Vagina (tissue), 2 donors: ENCODE measurements at places on chromosomes 7 and 10.

GRCh38 chr10:43190775-43191174 is 52.5 kb downstream of the CSGALNACT2 start:
- H3K4me1 ChIP-seq: no peaks in the 10 kb centered on the region
- no peak overlapping the region for H3K27ac ChIP-seq
- no peak for DNase-seq
- H3K36me3 ChIP-seq: no peaks in the 10 kb centered on the region

GRCh38 chr7:159114096-159114495 is 30.6 kb downstream of the VIPR2 start:
- DNase-seq: no peak
- H3K27ac ChIP-seq: no peak overlapping the region
- no peaks in the 10 kb centered on the region for H3K36me3 ChIP-seq
- peaks cover 18% of the 10 kb centered on the region for H3K4me1 ChIP-seq
- no peaks in the 10 kb centered on the region for H3K27me3 ChIP-seq

GRCh38 chr10:117710181-117710798 is 167.7 kb downstream of the EMX2 start:
- H3K36me3 ChIP-seq: no peaks in the 10 kb centered on the region
- H3K4me1 ChIP-seq: no peaks in the 10 kb centered on the region
- no peaks in the 10 kb centered on the region for H3K27me3 ChIP-seq
- DNase-seq: no peak
- H3K4me3 ChIP-seq: no peak overlapping the region

DNA sequence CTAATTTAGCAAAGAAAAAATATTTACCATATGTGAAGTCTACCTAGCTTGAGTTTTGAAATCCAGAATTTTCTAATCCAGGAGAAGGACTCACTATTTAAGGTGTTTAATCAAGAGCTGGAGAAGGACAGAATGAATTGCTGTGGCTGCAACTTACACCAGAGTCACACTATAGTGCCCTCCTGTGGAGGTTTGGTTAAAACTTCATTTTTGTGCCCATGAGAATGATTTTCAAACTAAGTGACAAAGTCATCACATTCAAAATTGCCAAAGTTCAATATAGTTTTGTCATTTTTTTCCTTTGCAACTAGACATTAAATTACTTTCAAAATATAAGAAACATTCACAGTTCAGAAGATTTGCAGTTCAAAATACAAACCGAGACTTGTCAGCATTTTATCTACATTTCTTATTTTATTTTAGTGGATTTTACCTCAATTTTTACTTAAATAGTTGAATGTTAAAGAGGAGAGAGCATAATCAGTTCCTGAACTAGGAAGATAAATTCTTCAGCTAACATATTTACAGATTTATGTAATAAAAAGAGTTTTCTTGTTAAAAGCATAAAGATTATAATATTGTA is 70.7 kb downstream of the CABCOCO1 start:
- H3K36me3 ChIP-seq: no peaks in the 10 kb centered on the region
- H3K4me3 ChIP-seq: no peak overlapping the region
- no peak for DNase-seq
- H3K27me3 ChIP-seq: no peaks in the 10 kb centered on the region

- peak overlapping the region; percentile 45 for H3K4me3 ChIP-seq
- DNase-seq: no peak
- H3K4me1 ChIP-seq: peaks cover 97% of the 10 kb centered on the region
- peak overlapping the region; percentile 85 for H3K27ac ChIP-seq
- no peaks in the 10 kb centered on the region for H3K27me3 ChIP-seq
These were observed 207.6 kb upstream of the KLF14 start for GRCh38 chr7:130941322-130942210.

DNA sequence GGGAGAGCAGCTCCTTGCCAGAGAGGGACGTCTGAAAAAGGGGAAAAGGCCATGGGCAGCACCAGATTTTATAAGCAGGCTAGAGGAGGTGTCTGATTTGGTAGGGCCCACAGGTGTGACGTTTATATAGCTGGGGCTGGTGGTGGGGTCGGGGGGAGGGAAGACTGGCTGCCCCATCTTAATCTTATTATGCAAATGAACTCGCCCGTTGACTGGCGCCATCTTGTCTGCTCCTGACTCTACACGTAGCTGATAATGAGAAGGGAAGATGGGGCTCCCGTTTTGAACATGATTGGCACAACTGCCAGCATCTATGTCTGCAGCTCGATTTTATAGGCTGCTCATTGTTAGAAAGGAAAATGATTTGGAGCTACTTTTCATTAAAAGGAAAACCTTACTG is 28.6 kb upstream of the CADPS2 start:
- no peaks in the 10 kb centered on the region for H3K36me3 ChIP-seq
- no peak overlapping the region for H3K27ac ChIP-seq
- H3K27me3 ChIP-seq: no peaks in the 10 kb centered on the region
- no peak for DNase-seq

GRCh38 chr7:23467806-23468525 is 2.3 kb downstream of the IGF2BP3 start:
- H3K27ac ChIP-seq: no peak overlapping the region
- peaks cover 38% of the 10 kb centered on the region for H3K4me1 ChIP-seq
- no peak for DNase-seq

DNA sequence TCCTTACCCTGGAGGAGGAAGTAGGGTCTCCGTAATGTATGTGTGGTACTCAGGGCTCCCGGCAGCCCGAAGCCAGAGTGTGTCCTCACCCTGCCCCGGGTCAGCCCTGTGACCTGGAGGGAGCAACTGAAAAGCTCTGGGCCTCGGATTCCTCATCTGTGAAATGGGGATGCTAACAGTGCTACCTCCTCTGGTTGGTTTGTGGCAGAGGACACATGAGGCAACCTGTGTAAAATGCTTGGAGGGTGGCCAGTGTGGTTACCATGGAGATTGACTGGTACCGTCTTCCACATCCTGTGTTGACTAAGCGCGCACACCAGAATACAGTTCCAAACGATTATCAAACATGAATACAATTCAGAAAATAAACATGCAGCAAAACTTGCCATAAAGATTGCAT is 163.8 kb upstream of the KLF6 start:
- no peaks in the 10 kb centered on the region for H3K4me1 ChIP-seq
- no peak overlapping the region for H3K27ac ChIP-seq
- DNase-seq: no peak
- H3K36me3 ChIP-seq: no peaks in the 10 kb centered on the region
- H3K4me3 ChIP-seq: no peak overlapping the region

DNA sequence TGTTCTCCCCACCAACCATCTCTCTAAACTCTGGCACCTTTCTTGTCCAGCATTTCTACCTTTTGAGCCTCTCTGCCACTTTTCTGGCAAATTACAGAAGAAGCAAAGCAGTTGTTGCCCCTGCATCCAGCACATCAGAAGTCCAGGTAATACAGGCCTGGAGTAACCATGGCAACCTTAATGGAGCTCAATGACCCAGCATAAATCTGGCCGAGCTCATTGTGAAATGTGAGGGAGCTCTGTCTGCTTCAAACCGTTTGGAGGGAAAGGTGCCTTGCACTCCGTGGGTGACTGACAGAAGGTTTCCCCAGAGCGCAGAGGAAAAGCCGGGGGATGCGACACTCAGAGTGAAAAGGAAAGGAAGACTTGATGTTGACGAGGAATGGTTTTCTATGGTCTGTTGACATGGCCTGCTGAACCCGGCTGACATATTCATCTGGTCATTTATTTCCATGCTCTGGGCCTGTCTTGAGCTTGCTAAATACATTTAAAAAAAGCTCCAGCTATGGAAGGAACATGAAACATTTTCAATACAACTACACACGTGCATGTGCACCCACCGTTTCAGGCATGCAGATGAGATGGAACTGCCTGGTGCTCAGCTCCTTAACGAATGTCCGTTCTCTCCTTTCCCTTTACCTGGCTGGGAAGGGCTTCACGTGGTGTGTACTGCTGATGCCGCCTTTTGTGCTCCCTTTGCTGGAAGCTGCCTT is 74.9 kb downstream of the ADRA2A start:
- DNase-seq: no peak
- no peaks in the 10 kb centered on the region for H3K27me3 ChIP-seq
- no peaks in the 10 kb centered on the region for H3K36me3 ChIP-seq
- no peak overlapping the region for H3K27ac ChIP-seq
- H3K4me3 ChIP-seq: no peak overlapping the region

DNA sequence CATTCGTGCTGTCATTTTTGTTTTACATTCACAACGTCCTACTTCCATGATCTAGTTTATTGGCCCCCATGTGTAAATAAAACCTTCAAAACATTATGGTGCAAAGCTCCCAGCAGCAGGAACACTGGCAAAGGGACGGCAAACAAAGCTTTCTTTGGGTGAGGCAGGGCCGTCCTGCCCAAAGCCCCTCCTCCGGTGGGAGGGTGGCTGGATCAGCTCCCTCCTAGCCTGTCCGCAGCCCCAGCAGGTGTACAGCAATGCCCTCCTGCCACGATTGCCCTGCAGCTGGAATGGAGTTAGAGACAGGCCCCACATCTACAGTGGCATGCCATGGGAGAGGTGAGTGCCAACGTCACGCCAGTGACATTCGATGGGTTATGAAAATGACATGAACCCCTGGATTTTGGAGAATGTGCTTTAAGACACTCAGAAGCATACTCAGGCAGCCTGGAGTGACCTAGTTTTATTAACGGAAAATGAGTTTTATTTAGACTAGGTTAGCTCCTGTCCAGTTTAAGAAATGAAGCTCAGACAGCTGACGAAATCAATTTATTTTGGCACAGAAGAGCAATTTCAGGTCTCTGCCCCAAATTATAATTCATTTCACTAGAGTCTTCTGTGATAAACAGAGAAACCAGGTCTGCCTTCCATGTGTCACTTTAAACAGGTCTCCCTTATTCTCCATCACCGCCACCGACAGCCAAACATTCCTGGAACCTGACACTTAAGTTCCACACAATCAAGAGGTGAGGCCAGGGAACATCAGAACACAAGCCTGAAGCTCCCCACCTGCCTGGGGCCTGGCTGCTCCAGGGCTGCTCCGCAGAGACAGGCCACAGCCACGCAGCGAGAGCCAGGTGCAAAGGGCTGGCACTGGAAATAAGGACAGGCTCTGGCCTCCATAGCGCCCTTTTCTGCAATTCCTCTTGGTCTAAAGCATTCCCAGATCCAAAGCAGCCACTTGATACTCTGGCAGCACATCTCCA is 50.1 kb downstream of the VOPP1 start:
- H3K4me1 ChIP-seq: peaks cover 8% of the 10 kb centered on the region
- H3K36me3 ChIP-seq: no peaks in the 10 kb centered on the region
- no peaks in the 10 kb centered on the region for H3K27me3 ChIP-seq
- H3K4me3 ChIP-seq: no peak overlapping the region
- DNase-seq: no peak
- no peak overlapping the region for H3K27ac ChIP-seq

DNA sequence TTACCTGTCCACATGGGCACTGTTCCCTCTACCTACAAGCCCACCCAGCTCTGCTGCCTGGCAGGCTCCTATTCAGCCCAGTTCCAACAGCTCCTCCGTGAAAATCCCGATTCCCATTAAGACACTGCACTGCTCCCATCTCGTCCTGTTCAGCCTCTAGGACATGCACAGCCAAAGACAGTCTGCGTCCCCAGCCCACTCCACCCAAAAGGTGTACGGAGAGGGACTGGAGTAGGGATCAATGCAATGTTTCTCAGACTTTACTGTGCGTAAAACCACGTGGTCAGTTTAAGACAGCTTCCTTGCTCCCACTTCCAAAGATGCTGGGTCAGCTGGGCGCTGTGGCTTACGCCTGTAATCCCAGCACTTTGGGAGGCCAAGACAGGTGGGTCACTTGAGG is 19.9 kb downstream of the FGFR2 start:
- no peak overlapping the region for H3K4me3 ChIP-seq
- H3K4me1 ChIP-seq: peaks cover 51% of the 10 kb centered on the region
- DNase-seq: no peak
- no peak overlapping the region for H3K27ac ChIP-seq

DNA sequence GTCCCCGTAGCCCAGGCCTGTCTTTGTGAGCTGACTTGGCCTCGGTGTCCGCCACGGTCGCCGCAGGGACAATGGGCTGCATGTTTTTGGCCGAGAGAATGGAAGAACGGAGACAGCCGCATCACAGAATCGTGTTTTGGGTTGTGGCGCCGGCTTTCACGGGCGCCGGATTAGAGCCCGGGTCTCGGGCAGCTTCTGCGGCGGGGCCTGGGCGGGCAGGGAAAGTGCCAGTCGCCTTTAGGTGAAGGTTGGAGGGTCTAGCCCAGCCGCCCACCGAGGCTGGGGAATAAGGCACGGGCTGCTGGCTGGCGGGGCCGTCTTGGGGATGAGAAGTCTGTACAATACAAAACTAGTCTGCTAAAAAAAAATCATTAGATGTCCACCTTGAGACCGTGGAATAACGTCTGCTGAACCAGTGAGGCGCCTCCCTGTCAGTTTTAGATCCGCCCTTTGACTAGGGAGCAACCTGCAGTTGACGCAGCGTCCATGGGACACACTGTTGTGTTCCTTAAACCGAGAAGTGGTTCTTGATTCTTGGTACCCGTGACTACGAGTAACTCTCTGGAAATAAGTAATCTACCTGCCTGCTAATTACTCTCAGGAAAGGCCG is 577 bp downstream of the DNAJB9 start:
- no peaks in the 10 kb centered on the region for H3K27me3 ChIP-seq
- peaks cover 34% of the 10 kb centered on the region for H3K4me1 ChIP-seq
- peak overlapping the region; percentile 85 for H3K4me3 ChIP-seq
- peak overlapping the region; percentile 97 for H3K27ac ChIP-seq

DNA sequence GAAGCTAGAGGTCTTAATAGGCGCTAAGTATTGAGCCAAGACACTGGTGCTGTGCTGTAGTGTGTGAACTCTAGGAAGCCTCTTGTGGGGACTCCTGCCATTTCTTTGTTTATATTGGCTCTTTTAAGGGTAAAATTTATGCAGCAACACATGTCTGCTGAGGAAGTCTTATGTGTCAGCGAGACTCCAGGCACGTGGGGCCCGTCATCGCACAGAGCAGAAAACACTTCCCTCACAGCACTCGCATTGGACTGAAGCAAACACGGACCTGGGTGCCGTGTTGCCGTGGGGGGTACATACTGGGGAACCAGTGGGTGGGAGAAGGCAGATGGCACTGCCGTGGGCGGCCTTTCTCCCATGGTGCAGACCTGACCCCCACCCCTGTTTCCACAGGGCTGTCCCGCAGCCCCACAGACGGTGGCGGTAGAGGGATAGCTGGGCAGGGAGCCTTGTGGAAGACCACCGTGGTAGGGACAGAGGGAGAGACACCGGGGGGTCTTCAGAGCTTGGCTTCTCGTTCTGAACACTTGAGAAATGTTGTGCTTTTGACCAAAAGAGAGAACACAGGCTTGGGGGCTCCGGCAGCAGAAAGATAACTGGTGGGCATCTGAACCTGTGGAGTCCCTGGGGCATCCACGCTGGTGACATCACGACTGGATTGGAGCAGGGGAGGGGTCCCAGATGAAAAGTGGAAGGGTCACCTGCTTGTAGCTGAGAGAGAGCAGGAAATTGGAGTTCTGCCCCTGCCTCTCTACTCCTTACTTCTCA is 284.7 kb upstream of the SHH start:
- no peak for DNase-seq
- no peaks in the 10 kb centered on the region for H3K27me3 ChIP-seq

- H3K27me3 ChIP-seq: no peaks in the 10 kb centered on the region
- no peaks in the 10 kb centered on the region for H3K36me3 ChIP-seq
- H3K4me3 ChIP-seq: no peak overlapping the region
- H3K27ac ChIP-seq: no peak overlapping the region
These were observed 234.1 kb upstream of the YAE1 start for GRCh38 chr7:39332142-39332541.

GRCh38 chr7:45229156-45229920 is 71.7 kb downstream of the RAMP3 start:
- H3K36me3 ChIP-seq: no peaks in the 10 kb centered on the region
- no peaks in the 10 kb centered on the region for H3K27me3 ChIP-seq
- H3K4me3 ChIP-seq: no peak overlapping the region
- no peaks in the 10 kb centered on the region for H3K4me1 ChIP-seq
- no peak for DNase-seq
